Renal cortex interstitium (tissue), 15 donors: ENCODE measurements at places on chromosomes 12 and 14.
A peak's percentile ranks its signal among the peaks of the same experiment; 100 is the strongest.

- no peak for DNase-seq
These were observed 474 bp downstream of the KCNK10 start for GRCh38 chr14:88322504-88323085.

DNA sequence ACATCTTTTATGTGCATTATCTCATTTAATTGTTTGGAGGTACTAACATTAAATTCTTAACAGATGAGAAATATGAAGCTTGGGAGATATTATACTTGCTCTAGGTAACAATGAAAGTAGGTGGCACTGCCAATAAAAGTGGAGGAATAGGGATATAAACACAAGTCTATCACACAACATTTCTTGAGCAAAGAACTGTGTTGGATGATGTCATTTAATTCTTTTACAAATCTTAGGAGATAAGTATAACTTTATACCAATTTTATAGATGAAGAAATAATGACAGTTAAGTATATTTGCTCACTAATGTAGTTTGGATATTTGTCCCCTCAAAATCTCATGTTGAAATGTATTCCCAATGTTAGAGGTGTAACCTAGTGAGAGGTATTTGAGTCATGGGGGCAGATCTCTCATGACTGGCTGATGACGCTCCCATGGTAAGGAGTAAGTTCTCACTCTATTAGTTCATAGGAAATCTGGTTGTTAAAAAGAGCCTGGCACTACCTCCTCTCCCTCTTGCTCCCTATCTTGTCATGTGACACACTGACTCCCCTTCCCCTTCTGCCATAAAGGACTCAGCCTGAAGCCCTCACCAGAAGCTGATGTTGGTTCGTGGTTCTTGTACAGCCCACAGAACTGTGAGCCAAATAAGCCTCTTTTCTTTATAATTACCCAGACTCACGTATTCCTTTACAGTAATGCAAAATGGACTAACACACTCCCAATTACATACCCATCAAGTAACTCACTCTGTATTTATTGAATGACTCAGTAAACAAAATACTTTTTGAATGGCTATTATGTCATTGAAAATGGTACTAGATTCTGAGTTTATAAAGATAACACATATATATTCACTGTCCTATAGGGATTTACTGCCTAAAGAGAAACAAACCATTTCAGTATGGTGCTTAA is 146.8 kb upstream of the KITLG start:
- DNase-seq = no peak

GRCh38 chr14:76245097-76245496 is 93.4 kb downstream of the GPATCH2L start:
- DNase-seq = no peak

- peak; percentile 3 for DNase-seq
These were observed 976 bp downstream of the PEX5 start for GRCh38 chr12:7190268-7191055.

DNA sequence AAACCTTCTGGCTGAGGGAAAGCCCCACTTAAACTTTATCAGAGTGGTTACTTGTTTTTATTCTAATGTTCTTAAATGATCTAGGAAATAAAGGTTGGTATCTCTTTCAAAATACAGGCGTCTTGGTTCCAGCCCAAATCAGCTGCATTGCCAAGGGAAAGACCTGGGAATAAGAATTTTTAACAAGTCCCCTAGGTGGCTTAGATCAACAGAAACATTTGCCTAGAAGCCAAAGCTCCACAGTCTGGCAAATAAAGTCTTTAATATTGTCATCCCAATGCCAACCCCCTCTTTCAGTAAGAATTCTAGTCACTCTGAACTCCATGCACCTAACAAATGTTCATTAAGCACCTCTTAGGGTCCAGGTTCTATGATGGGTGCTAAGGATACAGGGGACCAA is 66.8 kb downstream of the ARL6IP4 start:
- no peak for DNase-seq

- DNase-seq = no peak
These were observed 19.2 kb downstream of the PELI2 start for GRCh38 chr14:56137453-56137807.

DNA sequence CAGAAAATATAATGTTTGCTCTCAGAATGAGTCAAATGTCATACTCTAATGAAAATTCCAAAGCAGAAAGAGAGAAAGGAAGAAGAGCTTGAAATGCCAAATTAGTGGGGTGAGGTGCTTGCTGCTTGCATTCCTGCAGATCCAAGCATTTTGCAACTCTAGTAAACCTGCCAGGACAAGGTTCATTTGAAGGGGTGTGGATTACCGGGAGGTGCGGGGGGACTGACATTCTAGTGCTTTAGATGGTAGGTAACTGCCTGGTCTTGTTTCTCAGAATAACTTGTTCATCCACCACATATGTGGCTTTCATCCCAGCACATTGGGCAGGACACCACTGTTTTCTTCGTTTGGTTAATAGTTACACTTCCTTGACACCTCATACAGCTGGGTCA is 144.4 kb downstream of the AKAP6 start:
- no peak for DNase-seq

- DNase-seq = no peak
These were observed 2.3 kb downstream of the CDK17 start for GRCh38 chr12:96397756-96398423.

DNA sequence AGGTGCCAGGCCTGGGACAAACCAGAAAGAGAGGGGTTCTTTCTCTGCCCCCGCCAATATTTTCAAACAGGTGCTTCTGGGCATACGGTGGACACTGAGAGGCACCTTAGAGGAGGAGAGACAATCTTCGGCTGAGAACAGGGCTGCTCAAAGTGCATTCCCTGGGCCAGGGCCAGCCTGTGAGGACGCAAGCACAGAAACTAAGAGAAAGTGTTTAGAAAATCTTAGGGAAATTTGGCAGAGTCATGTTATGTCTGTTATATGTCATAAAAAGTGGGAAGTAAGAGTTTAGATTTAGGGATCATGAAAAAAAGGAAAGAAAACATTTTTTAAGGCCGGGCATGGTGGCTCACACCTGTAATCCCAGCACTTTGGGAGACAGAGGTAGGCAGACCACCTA is 83.7 kb downstream of the VWF start:
- no peak for DNase-seq

- DNase-seq = peak; percentile 81
These were observed at the start of gene TCP11L2 for GRCh38 chr12:106302401-106303201. TSS of gene TCP11L2 (plus strand) at chr12:106302733. CDS start at chr12:106311076, 8,343 bp downstream.

DNA sequence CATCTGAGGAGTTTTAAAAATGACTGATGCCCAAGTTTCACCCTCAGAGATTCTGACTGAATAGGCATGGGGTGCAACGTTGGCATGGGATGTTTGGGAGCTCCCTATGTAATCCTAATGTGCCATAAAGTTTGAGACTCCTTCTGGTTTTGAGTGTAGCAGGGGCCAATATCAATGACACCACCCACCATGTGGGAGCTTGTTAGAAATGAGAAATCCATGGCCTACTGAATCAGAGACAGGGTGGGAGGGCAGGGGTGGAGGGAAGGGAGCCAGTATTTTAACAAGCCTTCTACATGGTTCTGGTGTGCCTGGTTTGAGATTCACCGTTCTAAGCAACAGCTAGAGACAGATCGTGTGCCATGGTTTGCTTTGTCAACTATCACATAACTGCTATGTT is 46.1 kb downstream of the VCPKMT start:
- DNase-seq = no peak

GRCh38 chr12:32450768-32451167 is 51.4 kb downstream of the FGD4 start:
- no peak for DNase-seq

GRCh38 chr12:124232654-124232987 is 62.3 kb upstream of the RFLNA start:
- no peak for DNase-seq

DNA sequence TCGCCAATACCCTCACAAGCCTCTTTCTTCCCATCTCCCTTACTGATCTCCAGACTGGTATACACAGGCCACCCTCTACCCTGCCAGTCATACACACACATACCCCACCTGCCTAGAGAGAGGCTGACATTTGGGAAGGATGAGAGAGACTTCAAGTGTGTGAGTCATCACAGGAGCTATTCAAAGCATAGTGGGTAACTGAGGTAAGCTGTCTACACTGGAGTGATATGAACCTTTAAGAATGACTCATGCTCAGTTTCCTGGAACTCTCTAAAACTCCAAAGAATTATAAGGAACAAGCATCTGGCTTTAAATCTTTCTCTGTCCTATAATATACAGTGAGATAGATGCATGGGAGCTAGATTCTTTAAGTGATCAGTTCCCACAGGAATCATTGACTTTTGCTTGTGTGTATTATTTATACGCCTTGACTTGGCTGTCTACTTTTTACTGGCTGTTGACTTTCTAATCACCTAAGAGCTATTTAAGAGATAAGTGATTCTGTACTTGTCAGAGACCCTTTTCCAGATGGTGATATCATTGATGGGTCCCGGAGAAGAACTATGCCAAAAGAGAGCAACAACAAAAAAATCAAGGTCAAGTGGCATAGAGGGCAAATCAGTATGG is 5.8 kb downstream of the IGF1 start:
- DNase-seq = no peak

DNA sequence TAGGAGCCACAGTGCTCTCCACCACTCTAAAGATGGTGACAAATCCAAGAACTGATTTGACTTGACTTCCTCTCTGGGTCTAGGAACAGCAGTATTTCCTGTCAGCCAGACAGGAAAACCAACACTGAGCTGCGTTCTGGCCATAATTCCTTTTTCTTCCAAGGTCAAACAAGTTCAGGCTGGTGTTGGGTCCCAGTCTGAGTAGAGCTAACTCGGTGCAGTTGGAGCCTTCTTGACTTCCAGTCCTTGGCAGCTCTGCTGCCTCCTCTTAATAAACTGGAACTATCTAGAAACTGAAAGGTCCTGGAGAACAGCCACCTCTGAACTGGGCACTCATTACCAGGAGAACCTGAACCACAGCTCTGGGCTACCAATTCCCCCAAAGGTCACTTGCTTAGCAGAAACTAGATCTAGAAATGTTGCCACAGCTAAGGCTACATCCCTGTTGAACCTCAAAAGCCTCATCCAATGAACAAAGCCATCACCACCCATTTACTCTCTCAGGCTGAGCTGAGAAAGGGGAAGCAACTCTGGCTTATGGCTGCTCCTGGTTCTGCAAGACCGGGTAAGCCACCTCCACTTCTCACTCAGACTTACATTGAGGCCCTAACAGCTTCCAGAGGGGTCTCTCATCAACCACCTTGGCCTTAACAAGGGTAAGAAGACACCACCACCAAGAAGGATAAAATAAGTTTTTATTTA is 27.7 kb downstream of the MAX start:
- no peak for DNase-seq

DNA sequence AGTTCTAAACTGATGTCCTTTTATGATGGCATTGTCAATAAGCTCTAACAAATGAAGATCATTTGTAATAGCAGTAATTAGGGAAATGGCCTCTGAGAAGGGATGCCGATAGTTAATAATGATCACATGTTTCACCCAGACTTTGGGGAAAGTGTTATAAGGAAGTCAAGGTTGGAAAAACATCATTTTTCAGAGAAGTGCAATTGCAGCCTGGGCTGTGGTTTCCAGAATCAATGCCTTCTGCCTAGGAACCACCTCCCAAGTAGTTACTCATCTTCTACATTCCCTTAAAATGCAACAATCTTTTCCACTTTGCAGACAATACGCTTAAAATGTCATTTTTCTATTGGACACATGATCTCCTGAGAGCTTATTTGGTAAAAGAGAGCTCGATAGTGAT is 879 bp downstream of the EDDM3A start:
- no peak for DNase-seq

DNA sequence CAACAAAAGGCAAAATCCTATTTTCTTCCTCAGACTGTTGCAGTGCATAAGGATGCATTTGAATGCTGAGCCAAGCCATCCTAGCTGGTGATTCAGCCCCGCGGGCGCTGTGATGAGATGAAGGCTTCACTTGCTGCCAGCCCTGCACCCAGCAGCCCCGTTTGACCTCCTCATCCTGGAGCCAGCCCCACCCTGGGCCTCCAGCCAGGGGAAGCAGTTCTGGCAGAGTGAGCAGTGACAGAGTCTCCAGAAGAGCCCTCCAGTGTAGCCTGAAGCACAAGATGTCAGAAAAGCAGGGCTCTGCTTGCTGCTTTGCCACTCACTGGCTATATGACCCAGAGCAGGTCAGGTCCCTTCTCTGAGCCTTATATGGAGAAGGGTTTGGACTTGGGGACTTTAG is 96.2 kb upstream of the HSPB8 start:
- no peak for DNase-seq

- no peak for DNase-seq
These were observed 241.6 kb upstream of the TMTC1 start for GRCh38 chr12:30025317-30025716.

- DNase-seq = no peak
These were observed 13.2 kb upstream of the ARF6 start for GRCh38 chr14:49879646-49880204.

DNA sequence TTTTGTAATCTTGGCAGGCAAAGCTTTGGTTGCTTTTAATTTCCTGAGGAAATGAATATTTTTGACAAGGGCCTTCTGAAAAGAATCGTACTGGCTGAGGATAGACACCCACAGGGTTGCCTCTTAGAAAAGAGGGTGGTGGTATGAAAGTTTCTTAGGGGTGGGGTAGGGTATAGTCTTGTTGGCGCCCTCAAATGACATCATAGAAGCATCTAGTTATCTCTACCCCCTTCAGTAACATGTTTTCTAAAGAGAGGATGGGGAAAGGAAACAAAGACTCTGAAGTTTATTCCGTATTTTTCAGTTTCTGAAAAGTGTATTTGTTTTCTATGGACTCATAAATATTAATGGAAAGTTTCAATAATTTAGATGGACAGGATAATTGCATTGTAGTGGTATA is 13.7 kb downstream of the PRKCH start:
- DNase-seq = no peak

- DNase-seq = no peak
These were observed 14.2 kb downstream of the ZNF641 start for GRCh38 chr12:48336564-48336963.

DNA sequence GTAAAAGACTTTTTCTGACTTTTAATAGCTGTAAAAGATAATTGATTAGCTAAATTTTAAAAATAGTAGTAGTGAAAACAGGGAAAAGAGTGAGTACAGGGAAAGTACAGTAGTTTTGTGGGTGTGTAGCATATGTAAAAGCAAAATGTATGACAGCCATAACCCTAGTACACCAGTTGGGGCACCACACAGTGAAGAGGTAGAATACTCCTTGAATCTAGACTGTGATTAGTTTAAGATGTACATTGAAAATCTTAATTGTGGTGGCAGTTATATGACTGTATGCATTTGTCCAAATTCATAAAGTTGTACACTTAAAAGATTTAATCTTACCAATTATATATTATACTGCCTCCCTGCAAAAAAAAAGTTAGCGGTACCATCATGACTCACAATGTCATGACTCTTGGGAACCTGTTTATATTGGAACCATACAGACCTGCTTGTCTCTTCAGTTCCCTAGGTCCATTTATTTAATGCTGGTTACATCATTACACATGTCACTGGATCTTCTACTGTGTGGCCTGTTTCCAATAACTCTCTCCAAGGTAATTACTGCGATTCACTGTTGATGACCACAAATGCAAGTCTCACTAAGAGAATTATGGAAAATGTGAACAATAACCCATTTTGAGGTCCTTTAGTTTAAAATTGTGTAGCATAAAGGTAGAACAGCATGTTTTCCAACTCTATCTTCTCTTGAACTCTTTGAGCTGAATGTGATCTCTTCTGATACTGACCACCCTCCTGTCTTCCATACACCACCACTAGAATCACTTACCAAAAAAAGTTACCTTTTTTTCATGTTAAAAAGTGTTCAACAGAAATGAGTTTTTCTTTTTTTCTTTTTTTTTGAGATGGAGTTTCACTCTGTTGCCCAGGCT is 264.2 kb upstream of the AMIGO2 start:
- no peak for DNase-seq

GRCh38 chr12:57377103-57377840 is 53.6 kb downstream of the R3HDM2 start:
- DNase-seq = no peak

- DNase-seq = no peak
These were observed 968.6 kb downstream of the DIO2 start for GRCh38 chr14:79242666-79243065.
